ENCODE measurements at places on chromosomes 7 and 10.

DNA sequence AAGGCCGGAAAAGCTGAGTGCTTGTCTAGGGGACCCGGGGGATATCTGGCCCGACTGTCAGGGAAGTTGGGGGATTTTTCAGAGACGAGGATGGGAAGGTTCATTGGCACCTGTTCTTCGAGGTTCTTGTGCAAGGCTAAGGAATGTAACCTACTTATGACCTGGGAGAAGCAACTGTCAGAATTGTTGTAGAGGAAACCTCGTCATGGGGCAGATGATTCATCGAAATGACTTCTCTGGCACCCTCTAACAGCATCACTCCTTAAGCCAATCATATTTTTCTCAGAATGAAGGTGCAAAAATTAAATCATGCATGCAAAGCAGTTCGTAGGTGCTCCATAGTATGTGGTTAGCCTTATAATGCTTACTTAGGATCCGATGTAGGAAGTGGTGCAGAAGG, 58.6 kb downstream of the PLXDC2 start:
- no peak for DNase-seq

DNA sequence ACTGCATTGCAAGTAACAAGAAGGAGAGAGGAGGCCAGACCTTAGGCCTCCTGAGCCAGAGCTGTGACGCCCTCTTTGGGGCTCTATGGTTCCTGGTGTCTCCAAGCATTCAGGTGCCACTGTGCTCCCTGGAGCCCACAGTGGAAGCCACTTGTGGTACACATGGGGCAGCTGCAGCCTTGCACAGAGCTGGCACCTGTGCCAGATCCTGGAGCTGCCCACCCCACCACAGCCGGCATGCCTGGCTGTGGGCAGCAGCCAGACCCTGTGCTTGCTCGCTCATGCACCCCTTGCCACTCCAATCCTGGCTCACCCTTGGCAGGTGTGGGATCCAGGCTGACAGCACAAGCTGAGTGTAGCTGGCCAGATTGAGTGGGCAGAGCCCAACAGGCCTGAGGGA, 173.8 kb upstream of the SMIM30 start:
- DNase-seq = no peak

DNA sequence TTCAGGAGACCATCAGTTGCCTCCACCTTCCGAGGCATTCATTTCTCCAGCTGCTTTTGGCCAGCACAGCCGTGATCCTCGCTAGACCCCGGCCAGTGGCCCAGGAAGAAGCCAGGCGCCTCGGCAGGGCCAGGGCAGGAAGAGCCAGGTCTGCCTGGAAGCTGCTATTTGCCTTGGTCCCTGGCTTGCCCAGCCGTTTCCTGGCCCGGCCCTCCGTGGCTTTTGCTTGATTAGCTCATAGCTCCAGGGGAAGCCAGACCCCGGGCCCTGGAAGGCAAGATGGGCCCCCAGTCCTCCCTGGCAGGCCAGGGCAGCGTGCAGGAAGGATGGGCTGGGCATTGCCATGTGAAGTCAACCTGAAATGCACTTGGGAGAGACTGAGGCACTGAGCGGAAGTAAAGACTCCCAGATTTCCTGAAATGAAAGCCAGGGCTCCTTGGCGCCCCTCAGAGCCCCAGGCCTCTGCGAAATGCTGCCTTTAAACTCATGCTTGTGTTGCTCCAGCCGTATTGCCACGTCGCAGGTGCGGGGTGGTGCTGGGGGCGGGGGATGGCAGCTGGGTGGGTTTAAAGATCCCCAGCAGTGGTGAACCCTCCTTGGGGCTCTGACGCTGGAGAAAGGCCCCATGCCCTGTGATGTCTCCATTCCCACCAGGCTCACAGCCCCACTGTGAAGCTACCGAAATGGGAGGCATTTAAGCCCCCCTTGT, 160.6 kb downstream of the GRK5 start:
- no peak for DNase-seq

- DNase-seq = no peak
Measured at GRCh38 chr7:109009636-109010035, 440.0 kb downstream of the DNAJB9 start.

- no peak for DNase-seq
Measured at GRCh38 chr7:16233517-16233916, 187.8 kb downstream of the CRPPA start.

All from D721Med (cell line).